Activated T-cell treated with anti-CD3 and anti-CD28 coated beads, Interleukin-2, amount 50 U/mL, for 48 hours (primary cell): ENCODE measurements at places on chromosomes 3 and 15.

- DNase-seq: no peak
Observed at GRCh38 chr15:95742836-95743235, 587.7 kb upstream of the NR2F2 start.

DNA sequence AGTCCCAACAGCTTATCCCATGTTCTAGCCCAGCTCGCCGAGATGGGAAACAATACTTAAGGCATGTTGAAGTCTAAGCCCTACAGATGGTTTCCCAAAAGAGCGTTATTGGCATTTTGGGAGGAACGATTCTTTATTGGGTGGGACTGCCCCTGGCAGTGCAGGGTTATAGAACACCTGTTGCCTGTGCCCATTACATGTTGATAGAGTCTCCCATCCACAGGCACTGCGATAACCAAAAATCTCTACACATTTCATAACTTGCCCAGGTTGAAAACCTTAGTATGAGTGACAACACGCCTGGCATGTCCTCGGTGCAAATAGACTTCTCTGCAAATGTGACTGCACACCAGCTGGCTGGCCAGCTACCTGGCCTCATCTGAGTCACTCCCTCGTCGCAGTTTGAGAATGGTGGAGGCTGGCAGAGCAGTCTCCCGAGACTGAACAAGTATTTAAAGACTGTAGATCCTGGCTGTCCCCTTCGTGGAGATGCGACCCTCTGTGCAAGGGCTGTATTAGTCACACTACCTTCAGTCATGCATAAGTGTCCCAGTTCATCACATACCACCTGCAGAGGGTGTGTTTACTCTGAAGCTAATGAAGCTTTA, 18.7 kb downstream of the ZNF80 start:
- DNase-seq: peak; percentile 61

DNA sequence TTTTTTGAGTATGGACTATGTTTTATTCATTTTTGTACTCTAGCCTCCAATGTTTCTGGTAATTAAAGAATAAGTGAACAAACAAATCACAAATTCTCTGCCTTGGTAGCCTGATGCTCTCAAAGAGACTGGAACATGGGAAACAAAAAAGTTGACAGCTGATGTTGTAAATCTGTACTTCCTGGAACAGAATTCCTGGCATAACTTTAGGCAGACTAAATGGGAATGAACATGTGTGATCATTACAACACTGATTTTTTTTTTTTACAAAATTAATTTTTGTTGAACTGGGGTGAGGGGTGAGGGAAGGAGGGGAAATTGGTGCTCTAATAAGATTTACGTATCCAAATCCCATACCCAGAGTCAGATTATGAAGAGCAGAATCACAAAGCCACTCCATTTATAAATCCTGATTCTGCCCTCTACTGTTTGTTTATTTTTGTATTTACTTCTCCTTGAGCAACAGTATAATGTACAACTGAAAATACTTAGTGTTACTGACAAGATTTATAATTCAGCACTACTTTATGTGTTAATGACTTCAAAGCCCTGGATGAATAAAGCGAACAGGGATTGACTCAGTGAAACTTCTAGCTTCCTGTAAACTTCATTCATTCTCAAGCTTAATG, 165.0 kb downstream of the FRMD5 start:
- no peak for DNase-seq

DNA sequence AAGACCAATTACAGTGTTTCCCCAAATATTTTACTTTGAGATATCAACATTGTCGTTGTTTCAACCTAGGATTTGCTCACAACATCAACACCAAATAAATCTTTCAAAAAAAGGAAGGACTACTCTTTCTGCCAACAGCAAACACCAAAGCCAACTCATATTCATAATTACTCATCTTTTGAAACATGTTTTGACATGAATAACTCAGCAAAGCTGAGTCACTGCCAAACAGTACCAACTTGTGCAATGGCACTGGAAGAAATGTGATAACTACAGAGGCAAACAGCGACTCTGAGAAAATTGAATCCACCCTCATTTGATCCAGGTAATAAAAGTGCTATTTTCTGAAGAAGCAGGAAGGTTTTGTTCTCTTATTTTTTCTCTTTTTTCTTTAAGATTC, 67.2 kb downstream of the PEX5L start:
- no peak for DNase-seq

- no peak for DNase-seq
Observed at GRCh38 chr3:138381413-138381901, 33.1 kb downstream of the MRAS start.

- peak; percentile 63 for DNase-seq
Observed at GRCh38 chr3:43523454-43524053, 98.3 kb downstream of the ANO10 start.

GRCh38 chr15:28082891-28083684, 16.0 kb downstream of the OCA2 start:
- no peak for DNase-seq

DNA sequence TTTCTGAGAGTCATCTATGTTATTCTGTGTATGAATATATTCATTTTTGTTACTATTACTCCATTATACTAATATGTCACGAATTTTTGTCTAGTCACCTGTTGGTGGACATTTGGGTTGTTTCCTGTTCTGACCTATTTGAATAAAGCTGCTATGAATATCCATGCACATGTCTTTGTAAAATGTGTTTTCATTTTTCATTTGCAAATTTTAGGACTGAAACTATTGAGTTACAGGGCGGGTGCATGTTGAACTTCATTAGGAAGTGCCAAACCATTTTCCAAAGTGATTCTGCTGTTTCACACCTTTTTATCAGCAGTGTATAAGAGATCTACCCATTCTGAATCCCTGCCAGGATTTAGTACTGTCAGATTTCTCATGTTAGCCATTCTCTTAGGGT, 37.7 kb upstream of the IQCF6 start:
- no peak for DNase-seq

GRCh38 chr3:25427942-25428788, at the start of gene RARB:
RARB (plus strand) TSS chr3:25428263; CDS start chr3:25428732, 469 bp downstream.
- no peak for DNase-seq

GRCh38 chr3:139043554-139044365, 932 bp downstream of the PRR23C start:
- DNase-seq: no peak
